NCI-H1105 (cell line): ENCODE measurements at places on chromosomes 5 and 9.

- DNase-seq, result no peak
These were observed 21.1 kb upstream of the SHB start for GRCh38 chr9:38090170-38090569.

GRCh38 chr9:91060520-91061343, 259.1 kb downstream of the SYK start:
- DNase-seq, result peak; percentile 55

DNA sequence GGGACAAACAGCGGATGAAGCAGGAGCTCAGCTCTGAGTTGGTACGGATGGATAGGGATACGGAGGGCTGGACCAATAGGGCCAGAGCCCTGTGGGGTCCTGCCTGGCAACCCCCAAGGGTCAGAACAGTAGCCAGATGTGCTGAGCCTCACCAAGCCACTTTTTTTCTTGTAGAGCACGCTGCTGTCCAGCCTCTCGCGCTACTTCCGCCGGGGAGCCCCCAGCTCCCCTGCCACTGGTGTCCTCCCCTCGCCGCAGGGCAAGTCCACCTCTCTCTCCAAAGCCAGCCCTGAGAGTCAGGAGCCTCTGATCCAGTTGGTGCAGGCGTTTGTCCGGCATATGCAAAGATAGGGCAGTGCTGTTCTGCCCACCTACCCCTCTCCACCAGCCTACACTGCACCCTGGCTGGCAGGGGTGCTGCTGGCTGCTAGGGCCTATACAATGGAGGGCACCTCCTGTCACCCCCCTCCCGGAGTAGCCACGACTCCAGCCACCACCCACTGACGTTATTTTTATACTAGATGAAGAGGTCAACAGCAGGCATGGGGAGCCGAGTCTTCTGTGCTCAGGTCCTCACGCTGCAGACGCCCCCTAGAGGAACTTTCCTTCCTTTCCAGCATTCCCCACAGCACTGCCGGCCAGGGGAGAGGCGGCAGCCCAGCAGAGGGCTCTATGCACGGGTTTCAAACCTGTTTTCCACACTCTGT, 21.6 kb downstream of the SH3GLB2 start:
- DNase-seq, result peak; percentile 34

GRCh38 chr5:145681686-145682085, 153.5 kb downstream of the PRELID2 start:
- DNase-seq, result peak; percentile 70

GRCh38 chr5:139022528-139022927, 147.4 kb upstream of the LRRTM2 start:
- DNase-seq, result no peak

- DNase-seq, result no peak
These were observed 2.0 kb upstream of the RALGDS start for GRCh38 chr9:133122935-133123611.

DNA sequence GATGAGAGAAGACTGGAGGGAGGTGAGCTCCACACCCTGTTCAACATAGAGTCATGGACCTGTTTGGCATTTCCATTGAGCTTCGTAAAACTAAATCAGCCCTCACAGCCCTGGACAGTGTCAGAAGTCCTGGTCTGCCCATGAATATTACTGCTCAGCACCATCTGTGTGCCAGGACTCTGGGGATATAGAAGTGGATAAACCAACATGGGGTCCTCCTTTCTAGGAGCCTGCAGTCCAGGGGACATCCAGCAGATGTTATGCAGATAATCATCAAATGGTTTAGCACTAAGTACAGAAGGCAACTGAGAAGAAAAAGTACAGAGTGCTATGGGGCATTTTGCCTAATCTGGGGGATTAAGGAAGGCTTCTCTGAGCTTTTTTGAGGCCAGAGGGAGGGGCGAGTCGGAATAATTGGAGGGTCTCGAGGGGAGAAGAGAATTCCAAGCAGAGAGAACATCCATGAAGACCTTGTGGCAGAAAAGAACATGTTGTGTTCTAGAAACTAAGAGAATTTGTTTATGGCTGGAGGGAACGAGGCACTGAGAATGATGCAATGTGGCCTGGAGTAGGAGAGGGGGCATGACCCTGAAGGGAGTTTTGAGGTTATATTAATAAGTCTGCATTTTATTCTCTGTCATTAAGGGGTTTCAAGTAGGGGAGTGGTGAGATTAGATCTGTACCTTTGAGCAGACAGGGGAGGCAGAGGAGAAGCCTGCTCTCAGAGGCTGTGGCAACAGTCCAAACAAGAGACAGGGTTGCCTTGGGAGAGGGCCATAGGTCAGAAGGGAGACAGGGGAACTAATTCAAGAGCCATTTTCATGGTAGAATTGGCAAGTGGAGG, 63.5 kb upstream of the SLC2A8 start:
- no peak for DNase-seq

- no peak for DNase-seq
These were observed 82.2 kb upstream of the TLX3 start for GRCh38 chr5:171226864-171227263.

GRCh38 chr9:105836936-105837660, 142.8 kb downstream of the TMEM38B start:
- no peak for DNase-seq
